ENCODE measurements at places on chromosomes 1 and 21.

GRCh38 chr1:170267317-170267716, 121.6 kb downstream of the NTMT2 start:
- no peak for DNase-seq

DNA sequence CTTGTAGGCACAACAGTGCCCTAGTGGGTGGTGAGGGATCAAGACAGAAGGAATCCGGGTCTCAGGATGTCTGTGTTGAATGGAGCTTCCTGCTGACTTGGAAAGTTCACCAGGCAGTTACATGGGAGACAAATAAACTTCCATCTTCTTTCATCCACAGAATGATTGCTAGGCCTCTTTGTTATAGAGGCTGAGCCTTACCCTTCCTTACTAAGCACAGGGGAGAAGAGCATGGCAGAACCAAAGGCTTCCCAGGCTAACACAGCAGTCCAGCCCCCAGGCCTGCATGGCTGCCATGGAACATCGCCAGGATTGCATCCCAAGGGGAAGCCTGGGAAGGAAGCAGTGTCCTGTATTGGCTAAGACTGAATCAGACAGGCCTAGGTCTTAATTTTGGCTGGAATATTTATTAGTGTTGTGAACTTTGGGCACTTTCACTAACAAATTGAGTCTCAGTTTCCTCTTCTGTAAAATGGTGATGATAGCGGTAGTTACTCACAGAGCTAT, 18.7 kb downstream of the HEYL start:
- no peak for DNase-seq

- peak; percentile 4 for DNase-seq
Measured at GRCh38 chr1:243287652-243288051, 31.8 kb downstream of the SDCCAG8 start.

DNA sequence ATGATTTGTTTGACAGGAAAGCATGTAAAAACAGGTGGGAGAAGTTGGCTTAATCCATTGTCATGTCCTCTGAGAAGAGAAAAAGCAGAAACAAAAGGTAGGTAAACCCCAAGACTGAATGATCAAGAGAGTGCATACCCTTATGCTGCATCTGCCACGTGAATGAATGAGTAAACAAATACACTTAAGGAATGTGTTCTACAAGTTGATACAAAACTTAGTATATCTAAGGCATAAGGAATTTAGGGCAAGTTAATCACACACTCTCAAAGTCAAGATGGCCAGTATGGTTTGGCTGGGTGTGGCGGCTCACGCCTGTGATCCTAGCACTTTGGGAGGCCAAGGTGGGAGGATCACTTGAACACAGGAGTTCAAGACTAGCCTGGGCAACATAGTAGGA, 34.2 kb downstream of the HMCN1 start:
- DNase-seq, result no peak

DNA sequence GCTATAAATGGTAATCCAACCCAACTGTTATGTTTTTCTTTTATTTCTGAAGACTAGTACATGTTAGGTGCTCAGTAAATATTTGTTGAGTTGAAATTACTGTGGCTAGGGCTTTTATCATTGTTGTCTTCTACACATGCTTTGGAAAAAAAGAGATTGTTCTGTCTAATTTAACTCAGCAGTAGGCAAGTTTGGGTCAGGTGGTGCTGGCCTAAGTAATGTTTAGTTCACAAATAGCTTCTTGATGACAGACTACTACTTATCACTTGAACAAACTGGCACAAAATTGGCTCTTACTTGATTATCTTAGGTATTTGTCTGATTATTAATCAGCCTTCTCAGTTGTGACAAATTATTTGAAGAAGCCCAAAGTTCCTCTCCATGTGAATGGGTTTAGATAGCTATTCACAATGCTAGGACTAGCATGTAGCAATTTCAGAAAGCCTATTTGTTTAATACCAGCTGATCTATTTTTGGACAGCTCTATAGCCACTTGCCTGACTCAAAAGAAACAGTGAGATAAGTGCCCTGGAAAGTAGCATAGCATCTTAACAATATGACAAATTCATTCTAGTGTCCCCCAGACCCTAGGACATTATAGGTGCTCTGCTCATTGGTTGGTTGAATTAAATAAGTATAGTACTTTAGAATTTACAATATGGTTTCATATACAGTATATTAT, 32.6 kb downstream of the TMEM200B start:
- DNase-seq, result no peak

DNA sequence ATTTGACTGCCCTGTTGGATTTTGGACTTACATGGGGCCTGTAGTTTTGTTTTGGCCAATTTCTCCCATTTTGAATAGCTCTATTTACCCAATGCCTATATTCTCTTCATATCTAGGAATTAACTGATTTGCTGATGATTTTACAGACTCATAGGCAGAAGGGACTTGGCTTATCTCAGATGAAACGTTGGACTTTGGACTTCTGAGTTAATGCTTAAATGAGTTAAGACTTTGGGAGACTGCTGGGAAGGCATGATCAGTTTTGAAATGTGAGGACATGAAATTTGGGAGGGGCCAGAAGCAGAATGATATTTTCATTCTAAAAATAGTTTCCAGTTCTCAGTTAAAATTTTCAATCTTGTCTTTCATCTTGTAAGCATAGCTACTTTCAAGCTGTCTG, 222.3 kb downstream of the COP1 start:
- DNase-seq, result no peak

GRCh38 chr1:46643368-46643775, 24.8 kb downstream of the ATPAF1 start:
- no peak for DNase-seq

DNA sequence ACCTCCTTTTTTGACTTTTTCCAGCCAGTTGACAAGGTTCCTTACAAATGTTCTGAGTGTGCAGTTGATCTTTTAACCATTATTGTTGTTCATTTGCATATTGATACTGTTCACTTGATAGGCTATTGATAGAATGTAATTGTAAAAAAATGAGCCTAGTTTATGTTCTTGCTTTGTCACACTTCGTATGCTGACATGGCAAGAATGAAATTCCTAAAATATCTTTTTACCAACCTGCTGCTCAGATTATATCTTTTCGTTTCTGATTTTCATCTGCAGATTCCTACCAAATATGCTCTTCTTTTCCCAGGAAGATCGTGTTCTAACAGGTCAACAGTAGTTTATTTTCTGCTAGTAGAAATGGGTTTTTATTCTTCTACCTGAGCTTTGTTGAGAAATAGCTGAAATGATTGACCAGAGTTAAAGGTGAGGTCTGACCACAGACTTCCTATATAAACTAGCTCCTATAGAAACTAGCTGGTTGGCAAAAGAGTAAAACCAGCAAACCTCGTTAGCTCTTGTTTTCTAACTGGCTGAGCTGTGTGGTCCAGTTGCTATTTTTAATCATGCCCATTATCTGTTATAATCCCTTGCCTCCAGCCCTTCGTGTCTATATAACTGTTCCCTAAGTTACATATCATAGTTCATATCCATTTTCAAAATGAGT, 174.8 kb downstream of the HS2ST1 start:
- no peak for DNase-seq
